ENCODE measurements at places on chromosomes 11 and 22.

GRCh38 chr11:68691402-68691784, 7.0 kb downstream of the GAL start:
- no peak for DNase-seq

GRCh38 chr11:11078344-11079086, 220.7 kb upstream of the ZBED5 start:
- DNase-seq = no peak

DNA sequence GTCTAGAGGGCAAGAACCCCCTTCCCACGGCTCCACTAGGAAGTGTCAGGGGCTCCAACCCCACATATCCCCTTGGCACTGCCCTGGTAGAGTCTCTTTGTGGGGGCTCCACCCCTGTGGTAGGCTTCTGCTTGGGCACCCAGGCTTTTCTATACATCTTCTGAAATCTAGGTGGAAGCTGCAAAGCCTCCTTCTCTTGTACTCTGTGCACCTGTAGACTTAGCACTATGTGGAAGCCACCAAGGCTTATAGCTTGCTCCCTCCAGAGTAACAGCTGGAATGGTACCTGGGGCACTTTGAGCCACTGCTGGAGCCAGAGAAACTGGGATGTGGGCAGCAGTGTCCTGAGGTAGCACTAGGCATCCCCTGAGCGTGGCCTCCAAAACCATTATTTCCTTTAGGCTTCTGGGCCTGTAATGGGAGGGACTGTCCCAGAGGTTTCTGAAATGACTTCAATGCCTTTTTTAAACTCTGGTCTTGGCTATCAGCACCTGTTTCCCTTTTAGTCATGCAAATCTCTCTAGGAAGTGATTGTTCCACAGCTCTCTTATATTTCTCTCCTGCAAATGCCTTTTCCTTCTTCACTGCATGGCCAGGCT, 68.4 kb downstream of the TRAF6 start:
- DNase-seq = no peak

DNA sequence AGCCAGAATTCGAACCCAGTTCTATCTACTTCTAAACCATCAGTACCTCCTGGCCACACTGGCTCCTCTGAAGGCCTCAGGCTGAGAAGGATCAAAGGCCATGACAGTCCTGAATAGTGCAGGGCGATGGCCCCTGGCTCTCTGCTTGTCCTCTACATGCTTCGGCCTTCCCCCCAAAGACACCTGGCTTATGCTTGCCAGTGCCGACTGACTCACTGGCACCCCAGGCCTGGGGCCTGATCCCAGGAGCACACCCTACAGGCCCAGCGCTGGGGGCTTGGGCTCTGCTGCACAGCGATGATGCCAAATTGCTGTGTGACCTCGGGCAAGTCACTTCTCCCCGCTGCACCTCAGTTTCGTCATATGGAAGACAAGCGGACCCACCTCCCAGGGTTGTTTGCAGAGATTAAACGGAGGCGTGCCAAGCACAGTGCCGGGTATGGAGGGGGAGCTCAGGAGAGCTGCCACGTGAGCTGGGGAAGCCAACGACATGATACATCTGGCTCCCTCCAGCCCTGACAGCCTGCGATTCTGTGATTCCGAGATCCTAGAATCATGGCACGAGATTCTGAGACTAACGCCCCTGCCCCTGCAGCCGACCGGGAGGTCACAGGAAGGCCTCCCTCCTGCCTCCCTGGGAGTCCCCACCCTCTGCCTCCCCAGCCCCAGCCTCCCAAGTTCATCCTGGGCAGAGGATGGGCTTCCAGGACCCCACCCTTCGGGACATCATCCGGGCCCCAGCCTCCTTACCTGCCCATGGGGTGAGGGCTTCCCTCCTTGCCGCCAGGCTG, 1.0 kb downstream of the SSTR3 start:
- no peak for DNase-seq

- no peak for DNase-seq
Observed at GRCh38 chr11:12840871-12841660, 166.8 kb downstream of the TEAD1 start.

DNA sequence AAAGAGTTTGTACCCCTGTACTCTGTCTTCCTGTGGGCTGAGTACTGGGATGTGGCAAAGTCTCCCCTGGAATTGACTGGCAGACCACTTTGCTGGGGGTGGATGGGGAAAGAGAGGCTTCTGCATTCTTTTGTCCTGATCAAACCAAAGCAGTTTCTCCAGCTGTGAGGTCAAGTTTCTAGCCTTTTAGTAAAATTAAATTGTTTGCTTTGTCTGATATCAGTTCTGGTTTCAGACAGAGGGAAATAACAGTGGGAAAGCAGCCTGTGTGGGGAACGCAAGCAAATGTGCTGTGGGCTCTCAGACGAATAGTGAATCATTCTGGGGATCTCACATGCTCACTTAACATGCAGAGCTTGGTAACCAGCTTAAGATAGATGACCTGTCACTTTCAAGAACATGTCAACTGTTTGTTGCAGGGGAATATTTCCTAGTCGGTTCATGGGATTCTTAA, 151.6 kb downstream of the FAT3 start:
- no peak for DNase-seq

DNA sequence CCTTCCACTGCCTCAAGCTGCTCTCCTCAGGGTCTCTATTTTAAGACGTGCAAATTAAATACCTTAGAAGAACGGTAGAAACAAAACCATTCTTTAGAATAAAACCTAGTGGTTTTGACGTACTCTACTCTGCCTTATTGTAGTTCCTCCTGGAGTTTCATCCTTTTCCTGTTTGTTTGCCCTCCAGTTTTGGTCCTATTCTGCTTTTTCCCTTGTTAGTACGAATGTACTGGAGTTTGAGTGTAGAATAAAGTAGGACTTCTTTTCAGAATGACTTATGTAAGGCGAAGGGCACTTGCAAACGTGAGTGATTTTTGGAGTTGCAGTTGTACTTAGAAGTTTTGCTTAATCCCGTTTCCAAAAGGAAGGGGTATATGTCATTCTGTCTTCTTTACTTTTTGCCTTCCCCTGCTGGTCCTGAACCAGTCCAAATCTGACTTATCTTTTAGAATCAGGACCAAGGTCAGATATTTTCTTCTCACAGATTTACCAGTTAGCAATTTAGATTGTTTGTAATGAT, 1.4 kb downstream of the SIK2 start:
- DNase-seq = no peak

Data from progenitor cell of endocrine pancreas (in vitro differentiated cells).